ENCODE measurements at places on chromosomes 13 and 19.

- DNase-seq = peak; percentile 54
These were observed 55.0 kb downstream of the ZIC5 start for GRCh38 chr13:99916366-99917103.

DNA sequence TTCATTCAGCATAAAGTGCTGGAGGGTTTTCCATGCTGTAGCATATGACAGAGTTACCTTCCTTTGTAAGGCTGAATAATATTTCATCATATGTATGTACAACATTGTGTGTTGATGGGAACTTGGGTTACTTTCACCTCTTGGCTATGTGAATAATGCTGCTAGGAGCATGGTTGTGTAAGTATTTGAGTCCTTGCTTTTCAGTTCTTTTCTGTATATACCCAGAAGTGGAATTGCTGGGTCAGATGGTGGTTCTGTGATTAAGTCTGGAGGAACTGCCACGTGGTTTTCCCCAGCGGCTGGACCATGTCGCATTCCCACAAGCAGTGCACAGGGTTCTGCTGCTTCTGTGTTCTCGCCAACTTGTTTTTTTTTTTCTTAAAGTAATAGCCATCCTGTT lies 101.2 kb upstream of the TEX29 start:
- DNase-seq = no peak

GRCh38 chr13:112647256-112647655 lies 42.6 kb upstream of the ATP11A start:
- DNase-seq = no peak

DNA sequence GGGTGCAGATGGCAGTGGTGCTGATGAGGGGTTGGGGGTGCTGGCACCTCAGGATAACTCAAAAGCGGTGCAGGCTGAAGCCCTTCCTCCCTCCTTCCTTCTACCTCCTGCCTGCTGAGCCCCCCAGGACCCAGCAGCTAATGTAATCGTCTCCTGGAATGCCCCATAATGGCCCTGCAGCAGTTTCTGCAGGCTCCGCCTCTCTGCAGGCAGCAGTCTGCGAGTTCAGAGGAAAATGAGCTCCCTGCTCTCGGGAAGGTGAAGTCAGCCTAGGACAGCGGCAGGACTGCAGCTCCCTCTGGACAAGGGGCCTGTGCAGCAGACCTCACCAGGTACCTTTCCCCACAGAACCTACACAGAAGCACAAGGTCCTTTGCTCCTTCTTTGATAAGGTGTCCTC lies 130.9 kb downstream of the ZDHHC20 start:
- no peak for DNase-seq

DNA sequence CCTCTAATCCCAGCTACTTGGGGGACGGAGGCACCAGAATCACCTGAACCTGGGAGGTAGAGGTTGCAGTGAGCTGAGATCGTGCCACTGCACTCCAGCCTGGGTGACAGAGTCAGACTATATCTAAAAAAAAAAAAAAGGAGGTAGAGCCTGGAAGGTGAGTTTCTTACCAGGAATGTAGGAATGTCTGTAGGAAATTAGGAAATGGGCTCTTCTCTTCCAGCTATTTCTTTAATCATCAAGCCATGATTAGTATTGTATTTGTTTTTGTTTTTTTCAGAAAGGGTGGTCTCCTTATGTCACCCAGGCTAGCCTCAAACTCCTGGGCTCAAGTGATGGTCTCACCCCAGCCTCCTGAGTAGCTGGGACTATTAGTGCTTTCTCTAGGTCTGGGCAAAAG lies 26.3 kb upstream of the SERP2 start:
- no peak for DNase-seq

DNA sequence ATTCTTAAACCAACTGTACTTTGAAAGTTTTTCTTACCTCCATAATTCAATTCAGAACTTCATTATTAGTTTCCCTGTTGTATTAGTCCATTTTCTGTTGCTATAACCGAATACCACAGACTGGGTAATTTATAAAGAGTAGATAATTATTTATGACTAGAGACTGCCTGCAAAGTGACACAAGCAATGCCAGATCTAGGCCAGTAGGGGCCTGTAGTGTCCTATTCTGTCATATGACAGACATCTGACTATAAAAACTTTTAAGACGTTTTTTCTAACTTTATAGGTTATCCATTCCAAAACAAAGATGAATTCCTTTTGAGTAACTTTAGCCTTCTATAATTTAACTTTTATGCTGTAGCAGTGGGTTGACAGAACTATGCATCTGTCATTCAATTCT lies 2783.8 kb downstream of the PCDH9 start:
- no peak for DNase-seq

GRCh38 chr19:45340232-45340898 lies at the start of gene KLC3:
Gene KLC3 (plus strand): TSS chr19:45340750. CDS start chr19:45345542, 4,792 bp downstream.
- no peak for DNase-seq

DNA sequence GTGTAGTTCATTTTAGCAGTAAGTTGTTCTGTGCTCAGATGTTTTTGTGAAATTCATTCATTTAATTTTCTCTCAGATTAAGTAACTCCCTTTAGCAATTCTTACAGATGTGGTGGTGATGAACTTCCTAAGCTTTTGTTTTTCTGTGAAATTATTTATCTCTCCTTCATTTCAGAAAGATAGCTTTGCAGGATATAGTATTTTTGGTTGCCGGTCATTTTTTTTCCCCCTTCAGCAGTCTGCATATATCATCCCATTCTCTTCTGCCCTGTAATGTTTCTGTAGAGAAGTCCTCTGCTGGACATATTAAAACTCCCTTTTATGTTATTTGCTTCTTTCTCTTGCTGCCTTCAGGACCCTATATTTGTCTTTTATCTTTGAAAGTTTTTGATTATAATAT lies 470.2 kb downstream of the PCDH9 start:
- DNase-seq = no peak

DNA sequence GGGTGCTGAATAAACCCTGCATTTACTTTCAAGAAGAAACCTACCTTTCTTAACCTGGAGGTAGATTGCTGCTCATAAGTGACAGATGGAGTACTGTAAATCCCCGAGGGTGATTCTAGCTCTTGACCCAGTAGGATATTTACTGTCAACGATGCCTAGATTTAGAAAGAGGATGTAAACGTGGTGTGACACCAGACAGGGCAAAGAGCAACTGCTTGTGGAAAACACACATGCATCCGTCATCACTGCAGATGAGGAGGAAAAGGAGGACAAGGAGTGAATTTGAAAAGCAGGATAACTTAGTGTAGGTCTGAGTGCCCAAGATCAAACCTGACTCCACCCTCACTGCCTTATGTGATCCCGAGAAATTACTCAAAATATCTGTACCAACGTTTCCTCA lies 9.8 kb upstream of the CLN5 start:
- DNase-seq = no peak

GRCh38 chr13:39946769-39947168 lies 291.3 kb downstream of the COG6 start:
- DNase-seq = no peak

GRCh38 chr13:77986713-77987112 lies 68.1 kb upstream of the EDNRB start:
- no peak for DNase-seq

- DNase-seq = no peak
These were observed 50.7 kb downstream of the CEBPG start for GRCh38 chr19:33424181-33424580.

- peak; percentile 17 for DNase-seq
These were observed 27.7 kb downstream of the ZNF844 start for GRCh38 chr19:12092065-12092867.

- DNase-seq = peak; percentile 17
These were observed 14.0 kb upstream of the ATP8B3 start for GRCh38 chr19:1825909-1826556.

DNA sequence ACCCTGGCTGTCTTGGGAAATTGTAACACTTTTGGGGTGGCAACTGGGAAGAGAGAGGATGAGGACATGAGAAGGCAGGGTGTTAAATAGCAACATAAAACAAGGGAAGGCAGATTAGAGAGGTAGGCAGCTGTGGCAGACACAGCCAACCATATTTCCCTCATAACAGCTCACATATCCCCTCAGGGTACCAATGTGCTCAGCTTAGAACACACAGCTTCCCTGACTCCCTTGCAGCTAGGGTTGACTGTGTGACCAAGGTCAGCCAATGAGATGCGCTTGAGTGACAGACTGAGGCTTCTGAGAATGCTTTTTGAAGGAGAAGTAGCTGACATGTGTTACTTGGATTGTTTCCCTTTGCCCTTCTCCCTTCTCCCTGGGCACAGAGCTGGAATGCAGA lies 28.8 kb upstream of the SPATA13 start:
- DNase-seq = no peak

- no peak for DNase-seq
These were observed 21.7 kb upstream of the ZNF429 start for GRCh38 chr19:21483589-21484170.

- no peak for DNase-seq
These were observed 2.2 kb upstream of the CYP4F22 start for GRCh38 chr19:15506074-15506571.

DNA sequence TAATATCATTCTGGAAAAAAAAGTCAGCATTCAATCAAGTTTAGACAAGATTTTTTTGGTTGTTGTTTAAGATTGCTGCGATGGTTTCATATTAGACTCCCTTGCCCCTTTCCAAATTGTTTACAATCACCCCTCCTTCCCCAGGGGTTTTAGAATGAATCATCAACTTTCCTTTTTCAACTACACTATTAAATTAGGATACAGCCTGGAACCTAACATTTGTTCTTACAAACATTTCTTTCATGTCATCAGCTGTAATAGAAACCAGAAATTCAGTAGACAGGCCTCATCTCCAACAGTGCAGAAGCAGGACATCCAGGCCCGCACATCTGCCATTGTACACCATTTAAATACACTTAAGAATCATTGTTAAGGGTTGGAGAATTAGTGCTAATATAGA lies 44.4 kb upstream of the WDFY2 start:
- DNase-seq = no peak

DNA sequence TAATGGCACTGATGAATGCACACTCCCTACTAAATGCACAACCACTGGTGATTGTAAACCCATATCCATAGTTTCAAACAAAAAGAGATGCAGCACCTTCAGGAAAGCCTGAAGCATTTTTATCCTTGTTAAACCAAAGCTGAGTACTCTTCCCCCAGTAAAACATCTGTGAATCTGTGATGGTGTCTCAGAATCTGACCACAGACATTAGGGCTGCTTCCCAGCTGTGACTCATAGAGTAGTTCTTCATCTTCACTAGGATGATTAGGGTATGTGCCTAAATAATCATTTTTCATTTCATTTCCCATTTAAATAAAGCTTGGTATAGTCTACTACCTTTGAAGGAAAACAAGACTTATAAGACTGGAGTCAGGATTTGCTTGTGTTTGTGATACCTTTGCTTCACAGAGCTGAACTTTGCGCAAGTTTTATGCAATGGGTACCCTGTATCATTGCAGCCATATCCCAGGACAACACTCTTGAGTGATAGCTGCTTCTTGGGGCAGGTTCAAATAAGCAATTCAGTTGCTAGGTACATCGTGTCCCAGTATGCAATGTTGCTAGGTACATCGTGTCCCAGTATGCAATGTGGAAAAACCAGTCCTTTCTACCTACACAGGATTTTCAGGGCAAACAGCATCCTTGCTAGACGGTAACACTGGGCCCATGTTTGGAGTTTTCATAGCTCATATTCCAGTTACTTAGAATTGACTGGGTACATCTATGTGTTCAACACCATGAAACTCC lies 277.1 kb downstream of the IRS2 start:
- no peak for DNase-seq

DNA sequence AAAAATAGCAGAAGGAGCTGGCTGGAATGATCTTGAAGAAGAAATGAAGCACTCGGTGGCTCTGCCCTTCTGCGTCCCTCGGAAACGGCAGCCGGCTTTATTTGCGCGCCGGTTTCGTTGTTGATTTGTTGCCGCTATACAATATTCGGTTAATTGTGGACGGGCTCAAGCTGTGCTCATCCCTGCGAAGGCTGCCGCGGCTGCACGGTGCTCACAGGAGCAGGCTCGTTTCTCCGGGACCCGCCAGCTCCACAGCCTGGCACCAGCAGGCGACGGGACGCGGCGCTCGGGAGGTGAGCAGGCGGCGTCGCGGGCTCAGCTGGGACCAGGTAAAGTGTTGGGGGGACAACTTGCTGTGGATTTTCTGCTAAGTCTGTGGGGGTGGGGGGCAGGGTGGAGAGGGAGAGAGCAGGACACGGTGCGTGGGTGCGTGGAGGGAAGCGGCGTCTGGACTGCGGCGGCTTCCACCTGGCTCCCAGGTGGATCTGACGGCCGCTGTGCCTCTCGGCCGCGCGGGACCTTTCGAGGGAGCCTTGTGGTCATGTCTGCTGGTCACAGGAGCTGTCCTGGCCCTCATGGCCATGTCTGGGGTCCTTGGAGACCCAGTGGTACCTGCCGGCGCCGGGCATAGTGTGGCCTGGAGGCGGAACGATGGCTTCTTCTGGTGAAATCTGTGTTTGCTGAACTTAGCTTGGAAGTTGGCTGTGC lies 90.9 kb downstream of the TEX29 start:
- DNase-seq = no peak

DNA sequence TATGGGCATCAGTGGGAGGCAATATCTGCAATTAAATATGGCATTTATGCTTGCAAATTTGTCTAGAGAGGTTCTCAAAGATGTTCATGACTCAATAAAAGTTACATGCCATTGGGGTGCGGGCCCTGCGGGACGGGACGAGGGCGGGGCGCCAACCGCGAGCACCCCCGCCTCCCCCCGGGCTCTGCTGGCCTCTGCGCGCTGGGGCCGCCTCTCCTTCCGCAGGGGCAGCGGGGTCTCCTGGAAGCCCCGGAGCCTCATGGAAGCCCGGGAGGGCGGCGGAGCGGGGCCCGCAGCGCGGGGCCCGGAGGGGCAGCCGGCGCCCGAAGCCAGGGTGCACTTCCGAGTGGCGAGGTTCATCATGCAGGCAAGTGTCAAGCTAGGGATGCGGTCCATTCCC lies 179.2 kb downstream of the TPTE2 start:
- no peak for DNase-seq

- no peak for DNase-seq
These were observed 16.7 kb upstream of the FCGBP start for GRCh38 chr19:39951065-39951650.

GRCh38 chr19:43505941-43506340 lies 1.4 kb upstream of the PHLDB3 start:
- no peak for DNase-seq

DNA sequence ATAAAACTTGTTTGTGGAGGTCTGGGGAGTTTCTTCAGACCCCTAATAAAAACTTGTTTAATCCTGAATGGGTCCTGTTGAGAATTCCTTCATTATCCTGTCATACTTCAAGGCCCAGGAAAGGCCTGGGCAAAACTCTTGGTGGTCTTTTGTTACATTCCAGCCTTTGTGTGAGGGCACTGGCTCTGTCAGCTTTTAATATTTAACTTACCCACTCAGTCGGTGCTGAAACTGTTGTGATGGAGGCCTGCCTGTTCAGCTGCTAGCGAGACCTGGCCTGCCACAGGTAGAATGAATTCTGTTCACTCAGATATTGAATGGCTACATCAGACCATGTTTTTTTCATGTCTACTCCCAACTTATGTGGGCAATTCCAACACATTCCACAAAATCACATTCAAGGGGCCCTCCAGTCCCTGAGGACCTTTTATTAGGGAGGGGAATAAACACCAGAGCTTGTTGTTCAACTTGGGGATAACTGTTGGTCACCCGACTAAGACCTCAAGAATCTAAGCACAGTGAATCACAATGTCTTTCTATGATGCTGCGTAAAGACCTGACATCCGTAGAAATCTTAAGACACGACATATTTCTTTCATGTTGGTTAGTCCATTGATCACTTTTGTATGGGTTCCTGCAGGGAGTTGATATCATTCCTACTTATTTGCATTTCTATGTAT lies 12.5 kb downstream of the NLRP8 start:
- DNase-seq = no peak

- DNase-seq = no peak
These were observed 674 bp downstream of the TRPC4 start for GRCh38 chr13:37868691-37869505.
